Uterine smooth muscle cell (primary cell): ENCODE measurements at places on chromosomes 4 and X. TPM values are rescaled to one million over a fixed set of nuclear protein-coding genes. Genes with fewer than 3 reads are reported as not detected.

Gene SPP1
- 58.1 and 68.2 TPM in 2 replicates for total RNA-seq

Gene PCGF3
- 35.0 and 45.2 TPM in 2 replicates for total RNA-seq

Gene S100P
- total RNA-seq: not detected in 2 replicates

Gene FRAS1
- total RNA-seq: 1.3 and 3.1 TPM in 2 replicates

Gene WDFY3
- total RNA-seq: 74.5 and 89.0 TPM in 2 replicates

Gene MAP9
- total RNA-seq: 13.3 and 15.7 TPM in 2 replicates

Gene TMEM156
- total RNA-seq: 3.5 and 10.8 TPM in 2 replicates

Gene HELQ
- 13.1 and 16.5 TPM in 2 replicates for total RNA-seq

Gene GASK1B
- total RNA-seq: 13.9 and 30.6 TPM in 2 replicates

Gene TNIP3
- total RNA-seq: 0.25 and 0.77 TPM in 2 replicates

Gene RASSF6
- total RNA-seq: not detected in 2 replicates

Gene DEFB131A
- total RNA-seq: not detected in 2 replicates

Gene CDKL2
- total RNA-seq: 2.5 and 4.6 TPM in 2 replicates

Gene TMEM184C
- 42.7 and 51.4 TPM in 2 replicates for total RNA-seq

Gene GNRHR
- not detected in 2 replicates for total RNA-seq

Gene MAOB
- 0.37 and 0.66 TPM in 2 replicates for total RNA-seq

Gene JAKMIP1
- 0.12 TPM in 1 of 2 replicates, not detected in the other for total RNA-seq

Gene CT47B1
- total RNA-seq: not detected in 2 replicates

Gene GUCY1A1
- 0.11 and 0.25 TPM in 2 replicates for total RNA-seq

Gene NAP1L2
- 3.9 and 7.5 TPM in 2 replicates for total RNA-seq

Gene SYP
- total RNA-seq: 0.12 and 0.33 TPM in 2 replicates

Gene UGT8
- total RNA-seq: 0.62 and 1.00 TPM in 2 replicates

Gene PAGE2B
- not detected in 2 replicates for total RNA-seq

Gene VSIG4
- total RNA-seq: not detected in 2 replicates

Gene PLXNB3
- 5.5 and 8.1 TPM in 2 replicates for total RNA-seq

Gene TEX13D
- not detected in 2 replicates for total RNA-seq

Gene RAP2C
- total RNA-seq: 27.2 and 28.8 TPM in 2 replicates

Gene MAGED4
- 30.1 and 38.1 TPM in 2 replicates for total RNA-seq

Gene CT45A3
- total RNA-seq: not detected in 2 replicates

Gene SRD5A3
- 7.5 and 8.1 TPM in 2 replicates for total RNA-seq

Gene FREM3
- under 0.01 TPM in 1 of 2 replicates, not detected in the other for total RNA-seq

Gene TMEM144
- 4.6 and 5.5 TPM in 2 replicates for total RNA-seq

Gene MAGEA2
- total RNA-seq: not detected in 2 replicates

Gene SYNPO2
- total RNA-seq: 7.0 and 20.4 TPM in 2 replicates

Gene PAGE1
- not detected in 2 replicates for total RNA-seq

Gene CSAG1
- not detected in 2 replicates for total RNA-seq

Gene BEX1
- 3.1 and 4.4 TPM in 2 replicates for total RNA-seq

Gene ZNF711
- total RNA-seq: 0.66 and 0.87 TPM in 2 replicates

Gene DCK
- total RNA-seq: 17.9 and 25.7 TPM in 2 replicates

Gene ABLIM2
- total RNA-seq: 0.25 TPM in 1 of 2 replicates, not detected in the other

Gene JCHAIN
- 0.66 and 1.2 TPM in 2 replicates for total RNA-seq

Gene CSAG3
- total RNA-seq: not detected in 2 replicates

Gene APOOL
- total RNA-seq: 7.7 and 9.6 TPM in 2 replicates

Gene SAGE1
- not detected in 2 replicates for total RNA-seq

Gene FTSJ1
- total RNA-seq: 44.5 and 62.0 TPM in 2 replicates

Gene XAGE1B
- not detected in 2 replicates for total RNA-seq

Gene SLC9B1
- total RNA-seq: 0.55 and 0.87 TPM in 2 replicates

Gene CLTRN
- total RNA-seq: 0.12 TPM in 1 of 2 replicates, not detected in the other

Gene FAT4
- total RNA-seq: 6.6 and 9.9 TPM in 2 replicates

Gene C4orf36
- total RNA-seq: 0.77 and 2.1 TPM in 2 replicates

Gene HS3ST1
- total RNA-seq: under 0.01 TPM in 1 of 2 replicates, not detected in the other

Gene F8A1
- total RNA-seq: 2.0 and 3.6 TPM in 2 replicates

Gene ATP1B4
- total RNA-seq: not detected in 2 replicates

Gene TCEAL7
- 44.3 and 50.5 TPM in 2 replicates for total RNA-seq

Gene BDH2
- 39.0 and 48.5 TPM in 2 replicates for total RNA-seq
